Astrocyte (in vitro differentiated cells and primary cell): ENCODE measurements at places on chromosomes 3 and 15. TPM values are rescaled to one million over a fixed set of nuclear protein-coding genes. Genes with fewer than 3 reads are reported as not detected.

DNA sequence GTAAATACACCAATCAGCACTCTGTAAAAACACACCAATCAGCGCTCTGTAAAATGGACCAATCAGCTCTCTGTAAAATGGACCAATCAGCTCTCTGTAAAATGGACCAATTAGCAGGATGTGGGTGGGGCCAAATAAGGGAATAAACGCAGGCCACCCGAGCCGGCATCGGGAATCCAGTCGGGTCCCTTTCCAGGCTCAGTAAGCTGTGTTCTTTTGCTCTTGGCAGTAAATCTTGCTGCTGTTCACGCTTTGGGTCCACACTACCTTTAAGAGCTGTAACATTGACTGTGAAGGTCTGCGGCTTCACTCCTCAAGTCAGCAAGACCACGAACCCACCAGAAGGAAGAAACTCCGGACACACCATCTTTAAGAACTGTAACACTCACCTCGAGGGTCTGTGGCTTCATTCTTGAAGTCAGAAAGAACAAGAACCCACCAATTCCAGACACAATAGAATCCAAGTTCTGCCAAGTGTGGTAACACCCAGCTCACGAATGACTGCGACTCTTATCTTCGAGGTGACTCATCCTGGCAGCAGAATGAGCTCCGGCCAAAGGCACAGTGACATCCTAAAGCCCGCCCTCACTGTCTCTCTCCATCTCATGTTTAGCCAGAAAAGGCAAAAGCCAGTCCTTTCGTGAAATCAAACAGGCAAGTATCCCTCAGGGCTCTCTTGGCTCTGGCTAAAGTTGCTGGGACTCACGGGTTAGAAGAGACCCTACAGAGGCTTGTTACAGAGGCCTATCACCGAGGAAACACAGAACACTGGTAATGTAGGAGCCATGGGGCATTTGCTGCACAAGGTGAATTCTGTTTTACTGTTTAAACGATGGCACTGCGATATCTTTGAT is 155.2 kb downstream of the FAM43A start:
- no peaks in the 10 kb centered on the region for H3K36me3 ChIP-seq
- DNase-seq: peak; percentile 66
- H3K27me3 ChIP-seq: no peaks in the 10 kb centered on the region
- no peak overlapping the region for H3K27ac ChIP-seq
- H3K4me1 ChIP-seq: no peaks in the 10 kb centered on the region

DNA sequence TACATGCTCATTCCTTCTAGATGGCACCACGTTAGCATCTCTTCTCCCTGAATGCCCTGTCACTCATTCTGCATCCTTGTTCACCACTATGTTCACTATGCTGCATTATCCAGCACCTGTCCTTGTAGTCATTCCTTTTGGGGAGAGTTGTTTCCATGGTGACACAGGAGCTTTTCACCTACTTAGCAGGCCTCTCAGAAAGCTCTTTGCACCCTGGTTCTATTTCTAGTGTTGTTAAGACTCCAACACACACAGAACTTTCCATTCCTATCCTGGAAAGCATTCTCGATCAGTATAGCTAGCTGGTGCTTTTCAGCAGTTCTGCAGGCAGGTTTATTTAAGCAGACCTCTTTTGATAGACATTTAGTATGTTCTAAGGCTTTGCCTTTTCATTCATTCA is 6.7 kb upstream of the RPL14 start:
- no peaks in the 10 kb centered on the region for H3K36me3 ChIP-seq
- H3K4me3 ChIP-seq: no peak overlapping the region
- no peak for DNase-seq
- no peak overlapping the region for H3K27ac ChIP-seq
- peaks cover 4% of the 10 kb centered on the region for H3K4me1 ChIP-seq

- no peak for DNase-seq
- peak overlapping the region; percentile 35 for H3K4me3 ChIP-seq
- H3K36me3 ChIP-seq: no peaks in the 10 kb centered on the region
- H3K27me3 ChIP-seq: no peaks in the 10 kb centered on the region
These were observed 127.6 kb upstream of the MEF2A start for GRCh38 chr15:99438224-99438585.

VGLL3 gene
- 53.8 and 63.7 TPM in 2 replicates for total RNA-seq

GRCh38 chr3:14405360-14406238 is 3.2 kb downstream of the SLC6A6 start:
- H3K36me3 ChIP-seq: peaks cover 2% of the 10 kb centered on the region
- no peak for DNase-seq
- H3K4me1 ChIP-seq: peaks cover 29% of the 10 kb centered on the region
- H3K4me3 ChIP-seq: no peak overlapping the region

- H3K4me3 ChIP-seq: no peak overlapping the region
- H3K36me3 ChIP-seq: no peaks in the 10 kb centered on the region
- H3K4me1 ChIP-seq: peaks cover 10% of the 10 kb centered on the region
- H3K27ac ChIP-seq: no peak overlapping the region
- no peak for DNase-seq
These were observed 478.7 kb upstream of the WNT5A start for GRCh38 chr3:55965776-55966175.

GRCh38 chr3:61733876-61734275 is 172.5 kb downstream of the PTPRG start:
- H3K27ac ChIP-seq: no peak overlapping the region
- no peaks in the 10 kb centered on the region for H3K27me3 ChIP-seq
- DNase-seq: no peak
- H3K36me3 ChIP-seq: no peaks in the 10 kb centered on the region
- H3K4me3 ChIP-seq: no peak overlapping the region
- no peaks in the 10 kb centered on the region for H3K4me1 ChIP-seq

- no peak for DNase-seq
- no peaks in the 10 kb centered on the region for H3K4me1 ChIP-seq
- H3K27ac ChIP-seq: no peak overlapping the region
- no peak overlapping the region for H3K4me3 ChIP-seq
- peaks cover 3% of the 10 kb centered on the region for H3K27me3 ChIP-seq
These were observed 28.3 kb upstream of the ETV5 start for GRCh38 chr3:186137051-186137685.

PLEKHO2 gene
- 11.5 and 12.1 TPM in 2 replicates for total RNA-seq

CACNA2D3 gene
- 0.34 and 0.70 TPM in 2 replicates for total RNA-seq

MBNL1 gene
- 89.1 and 93.1 TPM in 2 replicates for total RNA-seq

IL12A gene
- 2.9 and 3.0 TPM in 2 replicates for total RNA-seq

DNA sequence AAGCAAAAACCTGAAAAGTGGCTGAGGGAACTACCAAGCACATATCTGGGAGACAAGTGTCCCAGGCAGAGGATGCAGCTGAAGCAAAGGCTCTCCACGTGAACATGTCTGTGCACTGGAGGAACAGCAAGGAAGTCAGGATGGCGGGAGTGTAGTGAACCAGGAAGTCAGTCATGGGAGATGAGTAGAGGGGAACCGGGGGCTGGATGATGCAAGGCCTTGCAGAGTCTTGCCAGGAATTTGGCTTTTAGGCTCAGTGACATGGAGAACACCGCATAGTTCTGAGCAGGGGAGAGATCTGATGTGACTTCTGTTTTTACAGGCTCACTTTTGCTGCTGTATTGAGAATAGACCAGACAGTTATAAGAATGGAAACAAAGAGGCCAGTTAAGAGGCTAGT is 19.0 kb downstream of the C2CD4A start:
- no peaks in the 10 kb centered on the region for H3K4me1 ChIP-seq
- H3K27me3 ChIP-seq: no peaks in the 10 kb centered on the region
- DNase-seq: no peak
- no peak overlapping the region for H3K4me3 ChIP-seq
- no peak overlapping the region for H3K27ac ChIP-seq

GRCh38 chr3:192253138-192253887 is 474.0 kb downstream of the FGF12 start:
- H3K4me1 ChIP-seq: no peaks in the 10 kb centered on the region
- H3K36me3 ChIP-seq: no peaks in the 10 kb centered on the region
- DNase-seq: peak; percentile 2
- no peak overlapping the region for H3K4me3 ChIP-seq
- no peaks in the 10 kb centered on the region for H3K27me3 ChIP-seq

- H3K27me3 ChIP-seq: no peaks in the 10 kb centered on the region
- no peak overlapping the region for H3K27ac ChIP-seq
- H3K4me1 ChIP-seq: no peaks in the 10 kb centered on the region
- peaks cover 38% of the 10 kb centered on the region for H3K36me3 ChIP-seq
These were observed 90.0 kb downstream of the STT3B start for GRCh38 chr3:31622636-31623288.

DNA sequence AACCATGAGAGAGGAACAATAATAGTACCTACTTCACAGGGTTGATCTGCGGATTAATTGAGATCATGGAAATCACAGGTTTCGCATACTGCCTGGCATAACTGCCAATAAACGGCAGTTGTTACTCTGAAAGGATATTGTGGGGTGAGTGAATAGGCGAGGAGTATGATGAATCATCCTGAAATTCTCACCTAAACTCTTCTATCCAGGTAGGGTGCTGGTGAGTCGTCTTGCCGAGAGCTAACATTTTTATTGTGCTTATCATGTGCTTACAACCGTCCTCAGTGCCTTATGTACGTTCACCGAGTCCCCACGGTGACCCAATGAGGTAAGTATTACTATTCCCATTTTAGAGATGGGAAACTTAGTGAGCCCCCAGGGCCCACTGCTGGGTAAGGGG is 52.4 kb upstream of the SRGAP3 start:
- H3K27me3 ChIP-seq: peaks cover 2% of the 10 kb centered on the region
- peaks cover 6% of the 10 kb centered on the region for H3K4me1 ChIP-seq
- no peaks in the 10 kb centered on the region for H3K36me3 ChIP-seq
- no peak overlapping the region for H3K27ac ChIP-seq
- DNase-seq: no peak

FHIT gene
- total RNA-seq: 6.7 and 7.4 TPM in 2 replicates

- DNase-seq: no peak
- no peak overlapping the region for H3K27ac ChIP-seq
These were observed 12.2 kb upstream of the SLC7A14 start for GRCh38 chr3:170598091-170598502.

GRCh38 chr3:37200141-37200540 is 25.8 kb upstream of the LRRFIP2 start:
- H3K36me3 ChIP-seq: no peaks in the 10 kb centered on the region
- H3K27ac ChIP-seq: no peak overlapping the region
- no peaks in the 10 kb centered on the region for H3K27me3 ChIP-seq
- DNase-seq: no peak

GRCh38 chr3:81249540-81250029 is 511.9 kb downstream of the GBE1 start:
- H3K27ac ChIP-seq: no peak overlapping the region
- peak; percentile 69 for DNase-seq
- no peaks in the 10 kb centered on the region for H3K27me3 ChIP-seq
- no peaks in the 10 kb centered on the region for H3K4me1 ChIP-seq
- H3K36me3 ChIP-seq: no peaks in the 10 kb centered on the region

GNAT1 gene
- not detected in 2 replicates for total RNA-seq

TMEM212 gene
- not detected in 2 replicates for total RNA-seq

OIP5 gene
- total RNA-seq: 1.2 and 1.7 TPM in 2 replicates

- no peaks in the 10 kb centered on the region for H3K36me3 ChIP-seq
- no peak overlapping the region for H3K27ac ChIP-seq
- no peak for DNase-seq
- no peaks in the 10 kb centered on the region for H3K27me3 ChIP-seq
- no peaks in the 10 kb centered on the region for H3K4me1 ChIP-seq
These were observed 5.6 kb upstream of the ZNF80 start for GRCh38 chr3:114242947-114243346.

KNG1 gene
- total RNA-seq: not detected in 2 replicates

COLQ gene
- total RNA-seq: 1.2 and 1.7 TPM in 2 replicates

DNA sequence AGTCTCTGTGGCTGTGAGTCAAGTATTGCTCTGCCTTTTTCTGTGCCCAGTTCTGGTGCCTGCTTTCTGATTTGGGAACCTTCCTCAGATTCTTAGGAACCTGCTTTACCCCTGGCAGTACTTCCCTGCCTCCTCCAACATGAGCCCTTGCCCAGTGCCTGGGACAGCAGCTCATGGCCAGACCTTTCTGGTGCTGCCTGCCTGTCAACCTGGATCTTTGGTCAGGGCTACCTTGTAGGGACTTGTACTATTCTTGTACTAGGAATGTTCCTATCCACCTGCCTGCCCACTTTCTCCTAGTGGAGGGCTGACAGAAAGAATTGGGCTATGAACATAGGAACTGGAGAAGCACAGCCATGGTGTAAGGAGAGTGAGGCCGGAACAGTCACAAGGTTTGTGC is 28.8 kb upstream of the EPHB1 start:
- no peaks in the 10 kb centered on the region for H3K27me3 ChIP-seq
- H3K27ac ChIP-seq: no peak overlapping the region
- no peak for DNase-seq
- H3K4me3 ChIP-seq: no peak overlapping the region
